ENCODE measurements at places on chromosomes 11 and 22. TPM values are rescaled to one million over a fixed set of nuclear protein-coding genes. Genes with fewer than 3 reads are reported as not detected.

PHOX2A gene
- not detected for total RNA-seq

MS4A10 gene
- total RNA-seq: not detected

MS4A12 gene
- not detected for total RNA-seq

PRAME gene
- total RNA-seq: not detected

MS4A14 gene
- total RNA-seq: not detected

CCDC73 gene
- total RNA-seq: not detected

ARHGAP20 gene
- total RNA-seq: 0.11 TPM

RFPL1 gene
- not detected for total RNA-seq

OR4C16 gene
- not detected for total RNA-seq

VPREB1 gene
- not detected for total RNA-seq

OPCML gene
- not detected for total RNA-seq

PCNX3 gene
- 57.2 TPM for total RNA-seq

CST6 gene
- total RNA-seq: not detected

DEFB131B gene
- total RNA-seq: not detected

ANGPTL5 gene
- total RNA-seq: not detected

CRYBB3 gene
- total RNA-seq: 0.72 TPM

C11orf86 gene
- not detected for total RNA-seq

WNT7B gene
- total RNA-seq: not detected

ST14 gene
- 0.67 TPM for total RNA-seq

PRG3 gene
- total RNA-seq: not detected

TBX1 gene
- 0.47 TPM for total RNA-seq

C22orf42 gene
- total RNA-seq: not detected

ASPHD2 gene
- total RNA-seq: 9.0 TPM

CDHR5 gene
- not detected for total RNA-seq

MIAT gene
- total RNA-seq: 190 TPM

OR51B4 gene
- not detected for total RNA-seq

OR52H1 gene
- total RNA-seq: not detected

MRTFA gene
- 72.5 TPM for total RNA-seq

PACS1 gene
- 138 TPM for total RNA-seq

FAM227A gene
- 0.23 TPM for total RNA-seq

INS gene
- not detected for total RNA-seq

DCPS gene
- total RNA-seq: 29.1 TPM

CD3E gene
- 607 TPM for total RNA-seq

FJX1 gene
- total RNA-seq: 0.17 TPM

GAB4 gene
- total RNA-seq: not detected

MCM5 gene
- 221 TPM for total RNA-seq

PDGFD gene
- total RNA-seq: 1.3 TPM

MMP8 gene
- not detected for total RNA-seq

MS4A6A gene
- 1.2 TPM for total RNA-seq

SYTL2 gene
- total RNA-seq: 39.3 TPM

CREB3L1 gene
- not detected for total RNA-seq

GAS2L1 gene
- total RNA-seq: 9.3 TPM

ROBO4 gene
- not detected for total RNA-seq

LRRC4C gene
- not detected for total RNA-seq

OR51S1 gene
- total RNA-seq: not detected

SLC37A2 gene
- total RNA-seq: 3.5 TPM

IL17REL gene
- total RNA-seq: not detected

GNB1L gene
- total RNA-seq: 11.9 TPM

SMC1B gene
- total RNA-seq: 2.5 TPM

EXT2 gene
- 28.8 TPM for total RNA-seq

F2 gene
- not detected for total RNA-seq

OR6T1 gene
- not detected for total RNA-seq

MRE11 gene
- 40.8 TPM for total RNA-seq

ZNF280A gene
- total RNA-seq: not detected
